ENCODE measurements at places on chromosomes 2 and 18.

DNA sequence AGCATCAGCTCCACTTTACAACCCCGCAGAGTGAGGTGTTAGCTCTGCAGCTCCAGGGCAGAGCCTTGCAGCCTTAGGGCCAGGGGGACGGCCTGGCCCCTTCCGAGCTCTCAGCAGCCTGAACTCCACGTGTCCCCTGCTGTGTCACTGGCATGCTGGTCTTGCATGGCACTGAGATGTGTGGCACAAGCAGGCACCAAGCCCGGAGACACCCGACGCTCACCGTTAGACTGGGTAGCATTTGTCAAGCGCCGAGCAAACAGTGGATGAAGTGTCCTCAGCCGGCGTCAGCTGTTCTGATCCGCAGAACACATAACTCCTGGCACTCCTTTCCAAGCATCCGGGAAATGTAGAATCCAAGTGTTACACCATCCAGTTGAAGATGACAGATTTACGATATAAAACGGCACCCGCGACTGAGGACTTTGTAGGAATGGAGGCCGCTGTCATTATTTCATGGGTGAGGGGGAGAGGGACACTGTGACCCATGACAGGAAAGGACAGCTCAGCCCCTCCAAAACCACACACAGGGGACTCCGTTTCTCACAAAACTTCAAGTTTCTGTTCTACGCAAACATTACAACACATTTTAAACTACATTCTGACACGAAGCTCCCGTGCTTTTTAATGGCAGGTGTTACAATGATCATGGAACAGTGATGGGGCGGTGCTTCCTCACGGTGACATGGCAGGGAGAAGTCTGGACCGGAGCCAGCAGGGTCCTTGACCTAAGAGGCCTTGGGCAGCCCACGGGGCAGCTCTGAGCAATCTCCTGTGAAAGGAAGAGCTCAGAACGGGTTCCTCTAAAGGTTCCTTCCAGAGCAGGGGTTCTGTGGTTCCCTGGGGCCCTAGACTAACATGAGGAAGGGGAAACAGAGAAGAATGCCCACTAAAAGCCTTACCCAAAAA is 89.4 kb downstream of the HDAC4 start:
- DNase-seq, result no peak

DNA sequence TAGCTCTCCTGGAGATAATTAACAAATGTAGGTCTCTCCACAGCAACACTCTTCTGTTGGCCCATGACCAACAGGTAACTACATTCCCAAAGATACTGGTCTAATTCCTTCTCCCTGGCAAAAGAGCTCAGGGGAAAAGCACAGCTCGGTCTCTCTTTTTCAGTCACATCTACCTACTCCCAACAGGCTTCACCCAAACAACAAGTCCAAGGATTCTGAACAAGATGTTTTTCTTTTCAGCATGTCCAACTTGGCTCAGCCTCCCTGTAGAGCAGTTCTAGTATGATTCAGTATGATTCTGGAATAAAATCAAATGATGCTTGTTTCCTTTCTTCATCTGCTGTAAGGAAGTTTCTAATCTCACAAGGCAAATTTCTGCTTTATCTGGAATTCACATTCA is 1704.8 kb upstream of the PIK3C3 start:
- DNase-seq, result no peak

- peak; percentile 75 for DNase-seq
These were observed 145.5 kb upstream of the CTAGE1 start for GRCh38 chr18:22563164-22563583.

GRCh38 chr2:59969161-59969560 is 584.3 kb downstream of the BCL11A start:
- no peak for DNase-seq

- no peak for DNase-seq
These were observed 150.0 kb downstream of the STK39 start for GRCh38 chr2:168097431-168097830.

DNA sequence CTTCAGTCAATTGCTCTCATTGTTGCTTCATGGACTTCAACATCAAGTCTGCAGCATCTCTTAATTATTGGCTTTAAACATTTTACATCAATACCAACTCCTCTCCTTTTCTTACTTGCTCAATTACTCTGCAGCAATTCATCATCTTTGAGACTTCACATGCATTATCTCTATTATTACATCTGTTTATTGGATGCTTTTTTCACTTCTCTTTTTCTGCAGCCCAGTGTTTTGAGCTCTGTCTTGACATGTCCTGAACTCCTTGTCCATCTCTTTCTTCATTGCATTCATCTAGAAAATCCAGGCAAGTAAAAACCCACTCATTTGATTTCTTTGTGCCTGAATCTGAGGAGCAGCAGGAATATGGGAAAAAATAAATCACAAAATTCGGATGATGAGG is 647.9 kb downstream of the PLCL1 start:
- no peak for DNase-seq

- no peak for DNase-seq
These were observed 25.0 kb downstream of the CEP68 start for GRCh38 chr2:65081232-65081685.

DNA sequence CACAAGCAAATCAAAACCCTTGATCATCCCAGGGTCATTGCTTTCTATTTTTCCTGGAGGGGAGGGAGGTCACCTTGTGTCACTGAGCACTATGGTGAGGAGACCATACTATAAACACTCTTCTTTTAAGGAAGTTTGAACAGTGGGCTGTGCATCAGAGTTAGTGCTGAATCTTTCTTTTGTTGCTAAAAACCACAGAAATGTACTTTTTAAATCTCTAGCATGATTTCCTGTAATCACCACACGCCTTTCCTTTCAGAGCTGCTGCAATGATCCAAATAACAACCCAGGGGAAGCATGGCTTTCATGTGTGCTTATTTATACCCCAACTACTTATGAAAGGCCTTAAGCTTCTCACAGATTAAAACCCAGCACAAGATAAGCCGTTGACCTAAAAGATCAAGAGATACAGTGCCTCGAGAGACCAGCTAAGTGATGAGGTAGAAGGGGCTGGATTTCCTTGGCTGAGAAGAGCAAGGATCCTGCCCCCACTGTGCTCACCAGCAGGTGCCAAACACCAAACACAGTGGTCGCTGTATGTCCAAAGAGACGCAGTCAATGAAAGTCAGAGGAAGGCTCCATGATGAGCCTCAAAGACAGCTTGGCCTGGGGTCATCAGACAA is 34.7 kb downstream of the TRABD2A start:
- no peak for DNase-seq

DNA sequence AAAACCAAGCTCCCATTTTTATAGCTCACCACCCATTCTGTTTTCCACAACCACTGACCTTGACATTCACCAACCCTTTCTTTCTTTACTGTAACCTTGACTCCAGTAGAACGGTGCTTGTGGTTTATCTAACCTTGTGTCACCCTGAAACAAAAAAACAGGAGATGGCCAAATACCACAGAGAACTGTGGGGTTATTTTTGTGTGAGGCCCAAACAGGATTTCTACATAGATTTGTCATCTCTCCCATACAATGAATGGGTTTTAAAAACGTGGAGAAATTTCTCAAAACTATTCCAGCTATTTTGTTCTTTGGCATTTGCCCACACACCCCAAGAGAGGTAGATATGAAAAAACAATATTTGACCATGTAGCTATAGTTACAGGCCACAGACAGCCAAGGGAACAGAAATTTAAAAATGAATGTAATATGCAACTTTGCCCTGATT is 231.3 kb upstream of the TANK start:
- DNase-seq, result no peak

Measured in Caco-2 (cell line).